GM18507 (cell line): ENCODE measurements at places on chromosomes 11 and 22.

- DNase-seq, result no peak
Measured at GRCh38 chr11:106986673-106987072, 31.6 kb downstream of the GUCY1A2 start.

DNA sequence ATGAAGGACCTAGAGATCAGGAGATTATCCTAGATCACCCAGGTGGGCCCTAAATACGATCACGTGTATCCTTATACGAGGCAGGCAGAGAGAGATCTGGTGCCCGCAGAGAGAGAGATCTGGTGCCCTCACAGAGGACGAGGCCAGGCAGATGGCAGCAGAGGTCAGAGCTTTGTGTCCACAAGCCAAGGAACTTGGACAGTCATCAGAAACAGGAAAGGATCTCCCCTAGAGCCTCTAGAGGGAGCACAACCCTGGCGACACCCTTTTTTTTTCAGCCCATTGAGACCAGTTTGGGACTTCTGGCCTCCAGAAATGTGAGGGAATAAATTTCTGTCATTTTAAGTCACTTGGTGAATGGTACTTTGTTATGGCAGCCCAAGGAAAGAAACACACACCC, 25.5 kb upstream of the TIMP3 start:
- DNase-seq, result no peak

DNA sequence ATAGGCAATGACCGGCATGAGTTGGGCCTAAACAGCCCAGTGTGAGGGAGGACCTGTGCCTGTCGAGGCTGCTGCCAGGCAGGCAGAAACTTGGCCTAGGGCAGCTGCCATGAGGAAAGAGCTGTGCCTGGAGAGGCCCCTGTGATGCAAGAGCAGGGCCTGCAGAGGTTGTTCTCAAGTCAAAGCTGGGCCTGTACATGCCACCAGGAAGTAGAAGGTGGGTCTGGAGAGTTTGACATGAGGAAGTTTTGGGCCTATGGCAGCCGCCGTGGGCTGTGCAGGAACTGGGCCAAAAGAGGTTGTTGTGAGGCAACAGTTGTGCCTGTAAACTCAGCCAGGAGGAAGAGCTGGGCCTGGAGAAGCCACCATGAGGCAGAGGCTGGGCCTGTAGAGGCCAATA, 43.2 kb downstream of the OR4C45 start:
- no peak for DNase-seq

GRCh38 chr11:15161790-15162189, 47.1 kb downstream of the INSC start:
- no peak for DNase-seq

DNA sequence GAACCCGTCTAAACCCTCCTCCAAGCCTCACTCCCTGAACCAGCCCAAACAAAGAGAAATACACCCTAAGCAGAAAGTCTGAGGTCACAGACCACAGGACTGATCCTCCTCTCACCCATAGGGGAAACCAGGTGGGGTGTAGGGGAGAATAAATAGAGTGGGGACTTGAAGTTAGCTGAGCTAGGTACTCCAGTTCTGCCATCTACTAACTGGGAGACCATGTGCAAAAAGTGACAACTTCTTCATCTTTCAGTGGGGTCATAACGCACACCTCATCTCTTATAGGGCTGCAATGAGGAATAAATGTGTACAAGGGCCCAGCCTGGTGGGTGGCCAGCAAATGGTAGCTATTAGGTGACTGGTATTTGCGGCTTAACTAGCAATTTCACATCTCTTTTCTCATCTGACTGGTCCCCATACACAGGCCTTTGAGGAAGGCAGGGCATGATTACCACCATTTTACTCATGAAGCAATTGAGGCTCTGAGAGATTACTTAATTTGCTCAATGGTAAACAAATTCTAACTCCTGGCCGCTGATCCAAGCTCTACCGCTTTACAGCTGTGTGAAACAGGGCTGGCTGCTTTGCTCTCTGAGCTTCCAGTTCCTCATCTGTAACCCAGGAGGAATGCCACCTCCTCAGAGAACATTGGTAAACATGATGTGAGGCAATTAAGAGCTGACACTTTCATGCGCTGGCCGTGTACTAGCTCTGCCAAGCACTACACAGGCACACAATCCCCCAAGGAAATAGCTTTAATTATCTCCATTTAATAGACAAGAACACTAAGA, 16.6 kb downstream of the TBC1D10A start:
- DNase-seq, result no peak

- no peak for DNase-seq
Measured at GRCh38 chr11:1228921-1229451, 6.1 kb downstream of the MUC5B start.
